ENCODE measurements at places on chromosomes 2 and 18.

GRCh38 chr2:70525032-70525431, 28.6 kb downstream of the TGFA start:
- peaks cover 5% of the 10 kb centered on the region for H3K27me3 ChIP-seq
- peaks cover 7% of the 10 kb centered on the region for H3K4me1 ChIP-seq
- H3K27ac ChIP-seq = no peak overlapping the region
- H3K4me3 ChIP-seq = no peak overlapping the region

GRCh38 chr18:2360861-2361260, 210.4 kb downstream of the METTL4 start:
- no peaks in the 10 kb centered on the region for H3K36me3 ChIP-seq
- H3K4me1 ChIP-seq = no peaks in the 10 kb centered on the region
- no peak overlapping the region for H3K4me3 ChIP-seq
- no peak overlapping the region for H3K27ac ChIP-seq
- DNase-seq = no peak
- no peaks in the 10 kb centered on the region for H3K27me3 ChIP-seq

DNA sequence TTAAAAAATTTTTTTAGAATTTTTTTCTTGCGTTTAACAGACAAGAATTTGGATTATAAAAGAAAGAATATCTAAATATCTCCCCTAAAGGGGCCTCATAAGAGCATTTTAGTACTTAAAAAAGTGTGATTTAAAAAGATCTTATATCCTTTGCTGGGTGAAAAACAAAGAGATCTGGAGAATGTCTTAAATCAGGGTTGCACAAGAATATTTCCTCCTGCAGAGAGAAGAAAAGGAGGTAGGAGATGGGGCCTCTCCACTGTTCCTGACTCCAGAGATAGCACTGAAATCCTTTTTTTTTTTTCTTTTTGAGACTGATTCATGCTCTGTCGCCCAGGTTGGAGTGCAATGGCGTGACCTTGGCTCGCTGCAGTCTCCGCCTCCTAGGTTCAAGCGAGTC, 68.5 kb upstream of the OSR1 start:
- no peak overlapping the region for H3K4me3 ChIP-seq
- no peaks in the 10 kb centered on the region for H3K36me3 ChIP-seq
- no peak overlapping the region for H3K27ac ChIP-seq
- DNase-seq = no peak
- no peaks in the 10 kb centered on the region for H3K27me3 ChIP-seq

DNA sequence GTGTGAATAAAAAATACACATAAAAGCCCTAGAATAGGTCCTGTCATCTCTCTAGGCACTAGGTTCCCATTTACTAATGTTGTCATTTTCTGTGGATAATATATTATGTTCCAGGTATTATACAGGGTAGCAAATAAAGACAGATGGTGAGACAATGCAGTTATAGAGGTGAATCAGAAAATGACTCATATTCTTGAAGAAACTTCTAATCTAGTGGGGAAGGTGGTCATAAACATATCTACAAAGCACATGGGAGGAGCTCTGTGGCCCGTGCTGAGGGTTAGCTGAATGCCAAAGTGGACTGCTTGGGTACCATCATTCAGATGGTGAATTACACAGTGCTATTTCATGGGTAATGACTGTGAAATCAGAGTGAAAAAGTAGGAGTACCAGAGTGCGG, 700.9 kb downstream of the ERBB4 start:
- no peak overlapping the region for H3K27ac ChIP-seq
- no peak overlapping the region for H3K4me3 ChIP-seq
- H3K27me3 ChIP-seq = no peaks in the 10 kb centered on the region
- H3K4me1 ChIP-seq = no peaks in the 10 kb centered on the region
- H3K36me3 ChIP-seq = no peaks in the 10 kb centered on the region

DNA sequence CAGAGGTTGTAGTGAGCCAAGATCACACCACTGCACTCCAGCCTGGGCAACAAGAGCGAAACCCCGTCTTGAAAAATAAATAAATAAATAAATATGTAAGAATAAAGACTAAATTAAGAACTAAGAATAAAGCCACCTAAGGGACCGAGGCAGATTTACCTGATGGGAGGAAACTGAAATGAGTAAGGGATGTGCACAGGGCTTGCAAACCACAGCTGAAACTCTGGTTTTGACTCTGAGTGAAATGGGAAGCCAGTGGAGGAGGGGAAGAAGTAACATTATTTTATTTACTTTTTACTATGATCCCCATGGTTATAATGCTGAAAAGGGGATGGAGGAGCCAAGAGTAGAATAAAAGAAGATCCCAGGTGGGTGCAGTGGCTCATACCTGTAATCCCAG, 107.3 kb downstream of the CABYR start:
- H3K27ac ChIP-seq = no peak overlapping the region
- DNase-seq = no peak
- peaks cover 7% of the 10 kb centered on the region for H3K4me1 ChIP-seq
- no peak overlapping the region for H3K4me3 ChIP-seq
- H3K27me3 ChIP-seq = no peaks in the 10 kb centered on the region

DNA sequence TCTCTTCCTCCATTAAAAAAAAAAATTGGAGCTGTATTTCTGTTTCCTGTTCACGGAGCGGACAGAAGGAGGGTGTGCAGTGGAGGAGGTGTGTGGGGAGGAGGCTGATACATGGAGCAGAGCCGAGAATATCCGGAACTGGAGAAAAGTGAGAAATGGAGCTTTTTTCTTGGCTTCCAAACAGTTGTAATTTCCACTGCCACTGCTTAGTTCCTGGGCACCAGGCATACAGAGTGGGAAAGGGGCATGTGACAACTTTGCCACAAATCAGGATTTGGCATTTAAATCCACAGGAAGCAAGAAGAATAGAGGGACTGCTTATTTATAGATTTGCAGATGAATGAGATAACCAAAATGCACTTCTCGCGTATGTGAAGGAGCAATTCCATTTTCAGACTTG, 71.2 kb downstream of the BCL11A start:
- H3K4me3 ChIP-seq = peak overlapping the region; percentile 28
- no peak for DNase-seq
- H3K36me3 ChIP-seq = no peaks in the 10 kb centered on the region
- H3K27me3 ChIP-seq = peaks cover 2% of the 10 kb centered on the region
- peaks cover 20% of the 10 kb centered on the region for H3K4me1 ChIP-seq
- no peak overlapping the region for H3K27ac ChIP-seq

GRCh38 chr18:8366656-8367055, 242.6 kb upstream of the RAB12 start:
- H3K27ac ChIP-seq = no peak overlapping the region
- no peak for DNase-seq
- peaks cover 2% of the 10 kb centered on the region for H3K27me3 ChIP-seq
- H3K4me3 ChIP-seq = peak overlapping the region; percentile 39

DNA sequence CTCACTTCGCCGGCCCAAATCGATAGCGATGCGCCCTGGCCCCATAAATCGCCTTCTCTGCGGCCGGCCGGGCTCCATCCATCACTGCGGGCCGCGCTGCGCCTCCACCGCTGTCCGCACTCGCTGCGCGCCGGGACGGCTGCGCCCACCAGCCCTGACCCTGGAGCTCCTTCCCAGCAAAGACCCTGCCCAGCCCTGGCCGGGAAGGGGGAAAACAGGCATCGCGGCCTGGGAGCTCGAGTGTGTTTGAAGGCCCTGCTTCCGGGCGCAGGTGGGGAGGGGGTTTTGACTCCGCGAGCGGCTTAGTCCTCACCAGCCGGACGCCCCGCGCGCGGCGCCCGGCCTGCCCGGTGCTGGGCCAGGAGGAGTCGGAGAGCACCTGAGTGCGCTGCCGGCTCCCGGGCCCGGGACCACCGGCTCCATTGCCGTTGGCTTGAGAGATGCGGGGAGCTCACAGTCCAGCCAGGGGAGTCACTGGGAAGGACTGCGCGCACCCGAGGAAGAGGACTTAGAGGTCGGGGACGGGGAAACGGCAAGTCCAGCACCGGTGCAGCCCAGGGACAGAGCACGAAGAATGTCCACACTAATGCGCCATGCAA, 1.1 kb downstream of the PAX8 start:
- H3K27ac ChIP-seq = no peak overlapping the region
- peaks cover 2% of the 10 kb centered on the region for H3K4me1 ChIP-seq
- H3K4me3 ChIP-seq = peak overlapping the region; percentile 84
- H3K36me3 ChIP-seq = no peaks in the 10 kb centered on the region

- DNase-seq = no peak
- H3K36me3 ChIP-seq = peaks cover 10% of the 10 kb centered on the region
- peak overlapping the region; percentile 40 for H3K27ac ChIP-seq
- peak overlapping the region; percentile 85 for H3K4me3 ChIP-seq
- peaks cover 18% of the 10 kb centered on the region for H3K4me1 ChIP-seq
These were observed 1.4 kb upstream of the REEP1 start for GRCh38 chr2:86338778-86339295.

GRCh38 chr2:14524041-14524802, 108.3 kb upstream of the LRATD1 start:
- H3K4me1 ChIP-seq = no peaks in the 10 kb centered on the region
- no peak overlapping the region for H3K27ac ChIP-seq
- H3K4me3 ChIP-seq = no peak overlapping the region
- no peak for DNase-seq

GRCh38 chr18:74204526-74205152, 56.3 kb downstream of the TIMM21 start:
- no peaks in the 10 kb centered on the region for H3K27me3 ChIP-seq
- H3K4me3 ChIP-seq = no peak overlapping the region
- no peaks in the 10 kb centered on the region for H3K4me1 ChIP-seq
- no peak overlapping the region for H3K27ac ChIP-seq
- no peak for DNase-seq

- no peak overlapping the region for H3K4me3 ChIP-seq
- peaks cover 2% of the 10 kb centered on the region for H3K4me1 ChIP-seq
- no peak overlapping the region for H3K27ac ChIP-seq
- no peak for DNase-seq
- H3K36me3 ChIP-seq = no peaks in the 10 kb centered on the region
- H3K27me3 ChIP-seq = peaks cover 9% of the 10 kb centered on the region
These were observed 20.2 kb downstream of the TWIST2 start for GRCh38 chr2:238868067-238868524.

DNA sequence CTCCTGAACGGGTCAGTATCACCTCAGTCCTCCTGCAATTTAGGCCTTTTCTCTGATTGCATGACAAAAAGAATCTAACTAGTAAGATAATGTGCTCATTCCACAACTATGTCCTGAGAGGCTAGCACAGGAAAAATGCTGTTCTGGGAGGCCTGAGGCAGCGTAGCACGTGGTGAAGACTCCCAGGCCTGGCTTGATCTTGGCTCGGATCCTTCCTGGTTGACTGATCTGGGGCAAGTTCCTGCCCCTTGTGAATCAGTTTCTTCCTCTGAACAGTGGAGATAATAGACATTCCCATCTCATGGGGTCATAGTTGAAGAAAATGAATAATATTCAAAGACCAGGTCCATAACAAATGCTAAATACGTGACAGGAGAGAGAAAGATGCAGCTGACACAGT, 12.3 kb downstream of the FBLN7 start:
- H3K36me3 ChIP-seq = no peaks in the 10 kb centered on the region
- H3K27me3 ChIP-seq = no peaks in the 10 kb centered on the region
- H3K27ac ChIP-seq = no peak overlapping the region
- H3K4me1 ChIP-seq = peaks cover 1% of the 10 kb centered on the region
- no peak for DNase-seq
- no peak overlapping the region for H3K4me3 ChIP-seq

DNA sequence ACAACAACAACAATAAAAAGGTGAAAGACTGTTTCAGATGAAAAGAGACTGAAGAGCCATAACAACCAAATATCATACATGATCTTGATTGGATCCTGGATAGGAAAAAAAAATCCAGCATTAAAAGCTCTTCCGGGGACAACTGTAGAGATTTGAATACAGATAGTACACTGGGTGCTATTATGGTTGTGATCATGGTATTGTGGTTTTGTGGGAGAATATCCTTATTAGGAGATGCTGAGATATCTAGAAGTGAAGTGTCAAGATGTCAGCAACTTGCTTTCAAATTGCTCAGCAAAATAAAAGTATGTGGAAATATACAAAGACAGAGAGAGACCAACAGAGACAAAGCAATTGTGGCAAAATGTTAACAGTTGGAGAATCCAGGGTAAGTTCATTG, 15.5 kb upstream of the SPATA3 start:
- H3K4me3 ChIP-seq = no peak overlapping the region
- no peak for DNase-seq
- no peaks in the 10 kb centered on the region for H3K36me3 ChIP-seq
- peaks cover 6% of the 10 kb centered on the region for H3K4me1 ChIP-seq

- H3K4me3 ChIP-seq = no peak overlapping the region
- no peak for DNase-seq
- H3K36me3 ChIP-seq = no peaks in the 10 kb centered on the region
These were observed 18.0 kb downstream of the NTSR2 start for GRCh38 chr2:11651856-11652548.

DNA sequence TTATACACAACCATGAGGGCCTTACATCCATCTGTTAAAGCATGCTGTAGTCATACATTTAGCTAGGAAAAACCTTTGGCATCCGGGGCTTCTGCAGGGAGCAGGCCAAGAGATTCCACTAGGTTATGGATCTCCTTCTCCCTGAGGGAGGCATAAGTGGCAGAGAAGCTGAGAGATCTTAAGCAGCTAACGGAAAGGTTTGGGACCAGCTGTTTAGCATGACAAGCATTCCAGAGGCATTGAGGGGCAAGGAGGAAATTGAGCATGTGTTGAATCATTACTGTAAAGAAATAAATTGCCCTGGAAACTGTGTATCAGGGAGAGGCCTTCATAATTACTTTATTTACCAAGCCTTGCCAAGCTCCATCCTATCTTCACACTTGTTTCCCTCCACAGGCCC, 643.1 kb downstream of the CNTNAP5 start:
- H3K27ac ChIP-seq = peak overlapping the region; percentile 26
- DNase-seq = no peak
- no peaks in the 10 kb centered on the region for H3K27me3 ChIP-seq
- peaks cover 11% of the 10 kb centered on the region for H3K4me1 ChIP-seq

DNA sequence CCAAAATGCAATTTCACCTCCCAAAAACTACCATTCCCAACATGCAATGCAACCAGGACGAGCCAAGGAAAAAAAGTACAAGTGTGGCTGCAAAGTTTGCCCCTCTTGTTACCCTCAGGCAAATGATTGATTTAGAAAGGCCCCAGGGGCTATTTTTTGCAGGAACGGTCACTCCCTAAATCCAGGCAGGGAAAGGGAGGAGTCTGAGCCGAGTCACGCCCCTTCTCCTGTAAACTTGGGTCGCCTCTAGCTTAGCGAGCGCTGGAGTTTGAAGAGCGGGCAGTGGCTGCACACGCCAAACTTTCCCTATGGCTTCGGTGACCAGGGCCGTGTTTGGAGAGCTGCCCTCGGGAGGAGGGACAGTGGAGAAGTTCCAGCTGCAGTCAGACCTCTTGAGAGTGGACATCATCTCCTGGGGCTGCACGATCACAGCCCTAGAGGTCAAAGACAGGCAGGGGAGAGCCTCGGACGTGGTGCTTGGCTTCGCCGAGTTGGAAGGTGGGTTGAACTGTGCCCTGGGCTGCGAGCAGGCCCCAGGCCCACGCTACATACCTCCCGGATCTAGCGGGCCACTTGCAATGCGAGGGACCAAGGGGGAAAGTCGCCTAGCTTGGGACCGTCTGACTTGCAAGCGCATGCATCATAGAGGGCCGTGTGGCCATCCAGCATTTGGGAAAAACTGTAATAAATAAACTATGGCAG, at the start of gene GALM:
TSS of gene GALM (plus strand) at position 261 of the 702 bp plus-strand sequence. CDS start at position 309, 48 bp downstream.
- H3K27me3 ChIP-seq = no peaks in the 10 kb centered on the region
- no peaks in the 10 kb centered on the region for H3K36me3 ChIP-seq
- H3K27ac ChIP-seq = no peak within 1 kb of the TSS
- peaks cover 2% of the 10 kb centered on the region for H3K4me1 ChIP-seq
- H3K4me3 ChIP-seq = peak within 1 kb of the TSS; percentile 86

GRCh38 chr2:9793918-9794717, 49.2 kb upstream of the TAF1B start:
- DNase-seq = no peak
- no peak overlapping the region for H3K4me3 ChIP-seq
- H3K27me3 ChIP-seq = peaks cover 4% of the 10 kb centered on the region
- H3K36me3 ChIP-seq = no peaks in the 10 kb centered on the region

All from glutamatergic neuron (in vitro differentiated cells).